ENCODE measurements at places on chromosomes 6 and 20.

DNA sequence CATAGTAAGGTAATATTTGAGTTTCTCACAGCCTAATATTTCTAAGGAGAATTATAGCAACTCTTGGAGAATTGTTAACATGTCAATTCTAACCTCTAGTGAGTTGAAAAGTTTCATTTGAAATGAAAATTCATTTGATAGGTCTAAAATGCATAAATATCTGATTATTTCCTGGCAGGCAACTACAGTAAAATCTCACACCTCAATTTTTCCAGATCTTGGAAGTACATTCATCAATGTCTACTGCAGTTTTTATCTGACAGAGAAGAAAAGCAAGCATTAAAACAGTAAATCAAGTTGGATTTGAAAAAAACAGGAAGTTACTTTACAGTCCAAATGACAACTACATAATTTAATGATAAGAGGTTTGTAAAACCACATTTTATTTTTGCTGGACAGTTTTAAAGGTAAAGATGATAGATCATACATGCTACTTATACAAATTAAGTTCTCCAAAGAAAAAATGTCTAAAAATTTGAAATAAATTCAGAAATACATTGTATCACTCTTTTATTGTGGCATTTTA lies 631.3 kb downstream of the EYS start:
- DNase-seq: no peak

- no peak for DNase-seq
Observed at GRCh38 chr20:24503352-24503931, 34.0 kb downstream of the SYNDIG1 start.

GRCh38 chr20:24918579-24919566 lies 30.2 kb upstream of the CST7 start:
- DNase-seq: no peak

DNA sequence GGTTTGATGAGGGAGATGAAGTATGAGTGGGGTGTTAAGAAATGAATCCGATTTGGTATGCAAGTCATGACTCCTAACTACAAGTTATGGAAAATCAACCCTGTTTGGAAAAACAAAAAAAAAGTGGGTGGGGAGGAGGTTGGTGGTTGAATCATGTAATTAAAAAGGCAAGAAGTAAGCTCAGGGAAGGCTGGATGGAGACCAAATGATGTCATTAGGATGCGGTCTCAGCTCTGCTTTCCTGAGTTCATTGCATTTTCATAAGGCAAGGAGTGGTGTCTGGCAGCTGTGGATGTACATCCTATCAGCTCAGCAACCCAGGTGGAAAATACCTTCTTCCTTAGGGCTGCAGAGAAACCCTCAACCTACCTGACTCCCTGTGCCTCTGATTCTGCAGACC lies 60.4 kb upstream of the AKAP12 start:
- DNase-seq: no peak

- no peak for DNase-seq
Observed at GRCh38 chr6:33428966-33429749, 9.3 kb downstream of the SYNGAP1 start.

DNA sequence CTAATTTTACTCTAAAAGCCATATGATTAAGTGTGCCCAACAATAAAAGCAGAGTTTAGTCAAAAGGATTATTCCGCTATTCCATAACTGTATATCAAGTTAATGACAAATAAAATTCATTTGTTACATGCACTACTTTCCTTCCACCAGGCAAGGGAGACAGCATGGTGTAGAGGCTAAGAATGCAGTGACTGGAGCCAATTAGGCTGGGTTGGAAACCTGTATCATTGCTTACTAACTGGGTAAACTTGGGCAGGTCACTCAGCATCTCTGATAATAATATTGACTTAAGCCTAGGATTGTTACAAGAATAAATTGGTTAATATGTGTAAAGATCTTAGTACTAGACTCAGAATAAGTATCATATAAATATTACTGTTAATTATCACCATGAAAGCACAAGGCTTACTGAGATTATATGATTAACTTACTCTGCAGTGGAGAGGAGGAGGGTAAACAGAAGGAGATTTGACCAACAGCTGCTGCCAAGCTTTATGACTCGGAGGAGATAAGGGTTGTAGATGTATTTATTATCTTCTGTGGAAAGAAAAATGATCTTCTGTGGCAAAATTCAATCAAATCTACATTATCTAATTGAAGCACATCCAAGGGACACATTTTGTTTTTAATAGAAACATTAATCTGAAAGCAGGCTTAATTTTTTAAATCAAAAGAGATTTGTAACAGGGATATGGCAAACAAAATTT lies 1459.9 kb downstream of the GRIK2 start:
- no peak for DNase-seq

- DNase-seq: no peak
Observed at GRCh38 chr20:34268851-34269636, 27.8 kb downstream of the ASIP start.

Measured in activated CD4-positive, alpha-beta T cell treated with anti-CD3 and anti-CD28 coated beads, Interleukin-2, amount 50 U/mL, for 24 hours (primary cell).